ENCODE measurements at places on chromosomes 5 and 9.

DNA sequence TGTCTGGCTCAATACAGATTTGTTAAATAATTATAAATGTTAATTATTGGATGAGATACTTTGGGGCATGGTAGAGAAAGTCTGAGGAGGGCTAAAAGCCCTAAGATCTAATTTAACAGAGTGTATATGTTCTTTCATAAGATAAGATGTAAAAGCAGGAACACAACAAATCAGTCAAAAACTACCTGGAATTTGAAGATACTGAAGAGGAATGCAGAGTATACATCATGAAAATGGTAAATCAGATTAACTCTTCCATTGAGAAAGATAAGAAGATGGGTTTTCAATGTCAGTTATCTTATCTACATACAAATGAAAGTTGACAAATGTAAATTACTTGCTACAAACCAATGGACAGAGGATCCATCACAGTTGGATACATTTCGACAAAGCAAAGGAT lies 107.3 kb upstream of the NFIB start:
- no peak for DNase-seq

DNA sequence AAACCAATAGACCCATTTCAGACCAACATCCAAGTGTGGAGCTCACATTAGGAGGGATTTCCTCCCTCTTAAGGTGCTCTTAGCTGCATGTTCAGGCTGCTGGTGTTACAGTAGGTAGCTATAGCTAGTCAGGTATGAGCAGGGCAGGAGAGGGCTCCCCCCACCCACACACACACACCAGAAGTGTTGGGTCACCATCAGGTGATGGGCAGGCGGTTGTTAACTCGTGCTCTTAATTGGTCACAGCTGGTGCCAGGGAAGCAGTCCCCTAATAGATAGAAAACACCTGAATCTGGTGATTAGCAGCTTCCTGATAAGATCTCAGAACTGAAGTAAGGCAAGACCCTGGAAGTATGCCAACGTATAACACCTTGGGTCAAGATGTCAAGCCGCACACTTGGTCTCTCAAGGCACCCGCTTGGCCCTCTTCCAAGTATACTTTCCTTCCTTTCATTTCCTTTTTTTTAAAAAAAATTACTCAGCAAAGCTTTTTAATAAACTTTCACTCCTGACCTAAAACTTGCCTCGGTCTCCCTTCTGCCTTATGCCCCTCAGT lies 532.4 kb downstream of the DNAH5 start:
- DNase-seq: no peak

GRCh38 chr5:161847941-161848391 lies at the start of gene GABRA1:
Gene GABRA1 (plus strand): TSS chr5:161848120. CDS start chr5:161850811, 2,691 bp downstream.
- no peak for DNase-seq

DNA sequence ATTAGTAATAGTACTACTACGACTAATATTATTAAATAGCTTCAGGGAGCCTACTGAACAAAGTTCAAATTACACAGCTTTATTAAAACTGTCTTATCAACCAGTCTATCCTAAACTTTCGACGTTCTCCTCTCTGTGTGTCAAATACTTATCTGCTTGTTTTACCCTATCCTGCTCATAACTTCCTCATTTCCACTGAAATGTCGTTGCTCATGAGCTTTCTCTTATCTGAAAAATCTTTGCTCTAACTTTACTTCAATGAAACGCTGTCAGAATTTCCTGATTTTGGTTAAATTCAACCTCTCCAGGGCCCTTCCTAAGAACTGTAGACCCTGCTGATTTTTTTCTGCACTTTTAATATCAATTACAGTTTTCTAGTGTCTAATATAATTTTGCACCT lies 1431.0 kb upstream of the WWC1 start:
- DNase-seq: no peak

- no peak for DNase-seq
Observed at GRCh38 chr5:132457371-132458225, 33.0 kb downstream of the IRF1 start.

DNA sequence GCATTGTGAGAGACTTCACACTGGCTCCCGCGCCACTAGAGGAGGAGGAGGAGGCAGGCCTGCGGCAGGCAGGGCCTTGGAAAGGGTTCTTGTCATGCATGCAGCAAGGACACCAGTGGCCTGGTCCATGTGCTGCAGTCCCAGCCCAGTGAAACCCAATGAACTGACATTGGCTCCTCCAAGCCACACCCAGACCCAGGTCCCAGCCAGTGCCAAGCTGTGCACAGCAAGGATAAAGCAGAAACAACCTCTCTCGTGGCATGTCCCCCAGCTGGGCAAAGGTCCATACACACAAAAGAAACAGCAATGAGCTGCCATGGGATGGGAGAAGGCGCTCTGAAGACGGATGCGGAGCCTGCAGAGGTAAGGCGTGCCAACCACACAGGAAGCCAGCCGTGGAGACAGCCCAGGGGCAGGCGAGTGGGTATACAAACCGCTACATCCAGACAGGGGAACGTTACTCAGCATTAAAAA lies 89.2 kb downstream of the SEMA4D start:
- DNase-seq: no peak

DNA sequence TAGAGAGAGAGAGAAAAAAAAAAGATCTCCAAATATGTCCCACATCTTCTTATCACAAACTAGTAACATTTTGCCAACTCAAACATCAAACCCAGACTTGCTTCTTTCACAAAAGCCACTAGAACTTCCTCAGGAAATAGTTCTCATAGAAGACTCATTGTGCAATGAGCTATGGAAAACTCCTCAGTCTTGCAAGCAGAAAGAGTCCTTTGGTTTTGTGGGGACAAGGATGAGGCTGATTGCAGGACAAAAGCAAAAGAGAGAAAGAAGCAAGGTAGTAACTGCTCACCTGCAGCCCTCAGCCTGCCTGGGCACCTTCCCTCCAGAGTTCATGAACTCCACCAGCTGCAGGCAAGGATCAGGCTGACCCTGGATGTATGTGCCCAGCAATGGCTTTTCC lies 399.0 kb downstream of the IRX1 start:
- no peak for DNase-seq

DNA sequence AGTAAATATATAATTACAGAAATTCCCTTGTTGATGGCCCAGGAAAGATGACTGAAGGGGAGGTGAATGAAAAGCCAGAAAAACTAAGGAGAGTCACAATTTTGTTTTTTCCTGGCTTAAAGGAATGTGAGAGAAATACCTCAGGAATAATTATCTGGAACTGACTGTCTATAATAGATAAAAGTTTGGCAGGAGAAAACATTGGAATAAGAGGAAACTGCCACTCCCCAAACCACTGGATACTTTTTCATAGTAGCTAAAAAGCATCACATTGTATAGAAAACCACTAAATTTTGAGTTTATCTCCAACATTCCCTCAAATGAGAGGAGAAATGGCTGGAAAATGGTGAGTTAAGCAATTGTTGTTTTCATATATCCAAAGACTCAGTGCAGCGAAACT lies 326.0 kb downstream of the NPR3 start:
- no peak for DNase-seq

DNA sequence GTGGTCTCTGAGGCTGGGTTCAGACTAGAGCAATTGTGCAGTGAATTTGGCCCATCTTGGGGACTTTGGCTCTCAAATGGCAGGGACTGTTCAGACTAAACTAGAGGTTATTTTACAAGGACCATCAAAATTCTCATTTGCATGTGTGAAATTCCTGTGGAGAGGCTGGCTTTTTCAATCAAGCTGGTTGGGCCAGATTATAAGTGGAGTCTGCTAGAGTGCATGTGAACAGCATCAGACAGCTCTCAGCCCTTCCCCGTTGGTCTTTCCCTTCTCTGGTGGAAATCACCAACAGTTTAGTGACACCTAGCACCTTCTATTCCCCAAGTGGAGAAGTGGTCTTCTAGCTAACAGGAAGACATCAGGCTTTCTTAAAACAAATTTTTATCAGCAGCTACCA lies 301.3 kb downstream of the CWC27 start:
- no peak for DNase-seq

DNA sequence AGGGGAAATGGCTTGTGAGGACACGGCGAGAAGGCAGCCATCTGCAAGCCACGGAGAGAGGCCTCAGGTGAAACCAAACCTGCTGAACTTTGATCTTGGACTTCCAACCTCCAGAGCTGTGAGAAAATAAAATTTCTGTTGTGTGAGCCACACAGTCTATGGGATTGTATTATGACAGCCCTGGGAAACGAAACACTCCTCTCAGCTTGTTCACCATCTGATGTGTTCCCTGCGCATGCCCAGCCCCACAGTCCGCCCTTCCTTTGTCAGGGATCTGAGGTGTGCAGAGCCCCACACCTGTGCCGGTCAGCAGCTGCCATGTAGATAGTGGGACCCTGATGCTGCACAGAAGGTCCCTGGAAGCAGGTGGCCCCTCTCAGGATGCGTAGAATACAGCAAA lies 34.1 kb downstream of the PLPP7 start:
- no peak for DNase-seq

DNA sequence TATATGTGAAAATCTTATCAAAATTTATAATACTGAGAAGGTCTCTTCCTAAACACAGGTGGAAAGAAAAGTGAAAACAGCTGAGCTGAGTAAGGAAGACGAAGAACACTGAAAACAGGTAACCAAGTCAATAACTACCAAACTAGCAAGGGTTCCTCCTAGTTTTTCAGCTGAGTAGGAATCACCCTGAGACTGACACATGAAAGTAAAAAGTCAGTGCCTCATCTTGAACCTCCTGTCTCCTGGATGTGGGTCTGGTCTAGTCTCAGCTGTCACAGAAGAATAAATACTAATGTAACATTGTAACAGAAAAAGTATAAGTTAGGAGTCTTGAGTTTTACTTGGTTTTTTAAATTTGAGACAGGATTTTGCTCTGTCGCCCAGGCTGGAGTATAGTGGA lies 121.0 kb downstream of the MEF2C start:
- no peak for DNase-seq

- DNase-seq: no peak
Observed at GRCh38 chr9:76619197-76619596, 145.0 kb upstream of the PCA3 start.

DNA sequence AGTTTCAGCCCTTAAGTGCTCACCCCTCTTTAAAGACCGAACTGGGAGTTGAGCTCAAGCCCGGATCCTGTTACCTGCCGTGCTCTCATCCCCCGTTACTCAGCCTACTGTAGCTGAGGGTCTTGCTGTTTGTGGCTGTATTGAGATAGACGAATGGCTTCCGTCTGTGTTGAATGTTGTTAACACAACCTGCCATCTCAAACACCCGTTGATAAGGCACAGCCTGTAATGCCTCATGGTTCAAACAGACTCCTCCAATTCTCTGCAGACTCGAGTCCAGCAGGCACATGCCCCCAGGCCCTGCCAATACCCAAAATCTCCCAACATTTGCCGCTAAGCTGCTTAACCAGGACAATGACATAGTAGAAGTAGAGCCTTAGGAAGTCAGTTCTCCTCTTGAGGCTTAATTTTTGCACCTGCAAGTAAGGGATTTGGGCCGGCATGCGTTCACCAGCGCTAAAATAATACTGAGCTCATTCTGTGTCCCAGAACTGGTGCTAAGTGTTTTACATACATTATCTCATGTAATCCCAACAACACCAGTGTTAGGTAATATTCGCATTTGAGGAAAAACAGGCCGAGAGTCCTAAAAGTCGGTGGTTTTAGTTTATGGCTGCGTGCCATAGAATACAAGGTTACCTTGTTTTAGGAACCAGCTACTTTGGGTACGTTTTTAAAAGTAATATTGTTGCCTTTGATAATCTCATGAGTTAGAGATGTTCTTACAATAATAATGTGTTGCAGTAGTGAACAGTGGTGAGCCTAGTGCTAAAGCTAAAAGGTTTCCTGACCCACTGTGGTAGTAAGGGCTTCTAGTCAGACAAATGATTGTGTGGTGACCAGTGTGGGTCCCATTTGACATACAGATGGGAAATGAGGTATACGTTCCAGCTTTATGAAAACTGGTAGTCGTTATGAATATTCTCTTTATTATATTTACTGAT lies 1.5 kb upstream of the RFX3 start:
- no peak for DNase-seq
